ENCODE measurements at places on chromosomes 3 and 15. TPM values are rescaled to one million over a fixed set of nuclear protein-coding genes. Genes with fewer than 3 reads are reported as not detected.

CYP19A1 gene
- total RNA-seq, result 0.75 TPM

MELTF gene
- 24.0 TPM for total RNA-seq

ALDH1L1 gene
- total RNA-seq, result not detected

GOLGA8R gene
- total RNA-seq, result 1.6 TPM

XIRP1 gene
- total RNA-seq, result 1.1 TPM

HDC gene
- total RNA-seq, result not detected

KLHL18 gene
- total RNA-seq, result 49.3 TPM

RTP1 gene
- total RNA-seq, result not detected

GOLGA8G gene
- total RNA-seq, result not detected

SLC22A13 gene
- total RNA-seq, result 0.72 TPM

GRCh38 chr15:70378126-70379031 lies 280.7 kb upstream of the TLE3 start:
- H3K27ac ChIP-seq, result no peak overlapping the region
- no peak for DNase-seq
- H3K27me3 ChIP-seq, result peaks cover 13% of the 10 kb centered on the region
- peaks cover 13% of the 10 kb centered on the region for H3K4me1 ChIP-seq

DNA sequence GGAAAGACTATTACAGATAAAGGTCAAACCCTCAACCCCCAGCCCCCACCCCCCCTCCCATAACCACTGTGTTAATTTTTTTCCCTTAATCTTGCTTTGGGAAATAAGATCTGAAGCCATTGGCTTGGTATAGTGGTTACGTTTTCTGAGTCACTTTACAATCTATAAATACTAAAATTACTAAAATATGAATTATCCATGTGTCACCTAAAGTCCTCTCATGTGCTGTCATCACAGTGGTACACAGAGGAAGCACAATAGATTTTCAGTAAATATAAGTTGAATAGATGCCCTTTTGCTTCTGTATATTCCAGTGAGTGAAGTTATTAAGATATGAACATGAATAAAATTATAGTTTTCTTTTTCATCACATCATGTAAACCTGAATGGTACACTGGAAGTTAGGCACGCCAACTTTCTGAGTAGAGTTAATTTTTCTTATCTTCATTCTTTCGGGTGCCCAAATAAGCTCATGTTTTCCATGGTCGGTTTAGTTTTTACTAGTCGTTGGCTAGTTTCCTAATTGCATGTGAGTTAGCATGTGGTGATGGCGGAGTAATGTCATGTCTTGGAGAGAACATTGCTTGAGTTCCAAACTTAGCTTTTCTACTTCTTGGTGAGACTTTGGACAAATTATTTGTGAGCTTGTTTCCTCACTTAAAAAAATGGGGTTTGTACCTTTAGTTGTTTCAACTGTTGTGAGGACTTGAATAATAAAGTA lies 11.5 kb downstream of the PPP4R2 start:
- no peak for DNase-seq
- peaks cover 8% of the 10 kb centered on the region for H3K36me3 ChIP-seq
- no peak overlapping the region for H3K4me3 ChIP-seq
- H3K27ac ChIP-seq, result no peak overlapping the region

DNA sequence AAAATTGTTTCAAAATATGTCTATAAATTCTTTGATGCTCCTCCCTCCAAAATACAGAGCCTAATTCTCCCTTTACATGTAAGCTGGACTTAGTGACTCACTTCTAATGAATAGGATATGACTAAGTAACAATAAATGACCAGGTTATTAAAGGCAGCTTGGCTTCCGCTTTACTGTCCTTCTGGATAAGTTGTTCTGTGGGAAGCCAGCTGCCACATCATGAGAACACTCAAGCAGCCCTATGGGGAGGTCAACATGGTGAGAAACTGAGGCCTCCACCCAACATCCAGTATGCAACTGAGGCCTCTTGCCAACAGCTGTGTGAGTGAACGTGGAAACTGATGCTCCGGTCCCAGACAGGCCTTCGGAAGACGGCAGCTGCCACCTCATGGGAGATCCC lies 247.3 kb upstream of the CHRM5 start:
- peak; percentile 79 for DNase-seq
- peak overlapping the region; percentile 56 for H3K27ac ChIP-seq
- peaks cover 11% of the 10 kb centered on the region for H3K4me1 ChIP-seq
- H3K36me3 ChIP-seq, result no peaks in the 10 kb centered on the region
- H3K27me3 ChIP-seq, result no peaks in the 10 kb centered on the region

DNA sequence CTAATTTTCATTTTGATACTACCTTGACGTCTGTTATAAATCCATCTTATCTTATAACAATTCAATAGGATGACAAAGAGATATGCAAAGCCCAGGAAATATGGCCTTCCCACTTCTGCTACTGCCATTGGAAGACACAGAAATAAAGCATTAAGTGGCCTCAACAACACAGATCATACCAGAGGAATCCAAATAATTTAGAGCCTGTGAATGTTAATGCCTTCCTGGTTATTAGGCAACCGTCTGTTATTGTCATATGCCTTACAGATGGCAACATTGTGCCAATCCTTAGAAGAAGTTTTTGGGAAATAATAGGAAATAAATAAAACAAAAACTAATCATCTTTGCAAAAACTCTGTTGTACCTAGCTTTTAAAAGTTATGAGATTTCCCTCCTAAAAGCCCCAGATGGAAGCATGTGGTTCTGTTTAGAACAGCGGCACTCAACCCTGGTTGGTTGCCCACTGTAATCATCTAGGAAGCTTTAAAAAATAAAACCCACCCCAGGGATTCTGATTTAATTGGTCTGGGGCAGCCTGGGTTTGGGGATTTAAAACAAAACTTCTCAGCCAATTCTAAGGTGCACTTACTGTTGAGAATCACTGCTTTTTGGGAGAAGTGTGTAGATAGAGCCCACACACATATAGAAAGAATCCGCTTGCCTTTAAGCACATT lies 704.8 kb upstream of the CFAP20DC start:
- no peak for DNase-seq
- H3K27me3 ChIP-seq, result no peaks in the 10 kb centered on the region
- no peaks in the 10 kb centered on the region for H3K36me3 ChIP-seq
- H3K4me1 ChIP-seq, result no peaks in the 10 kb centered on the region
- no peak overlapping the region for H3K27ac ChIP-seq

GRCh38 chr15:31371520-31372240 lies 45.0 kb downstream of the KLF13 start:
- no peaks in the 10 kb centered on the region for H3K36me3 ChIP-seq
- no peaks in the 10 kb centered on the region for H3K27me3 ChIP-seq
- no peak overlapping the region for H3K27ac ChIP-seq
- no peak overlapping the region for H3K4me3 ChIP-seq
- H3K4me1 ChIP-seq, result peaks cover 6% of the 10 kb centered on the region
- DNase-seq, result no peak

GRCh38 chr15:61025308-61025707 lies 203.8 kb downstream of the RORA start:
- no peaks in the 10 kb centered on the region for H3K36me3 ChIP-seq
- no peaks in the 10 kb centered on the region for H3K27me3 ChIP-seq
- no peaks in the 10 kb centered on the region for H3K4me1 ChIP-seq
- H3K27ac ChIP-seq, result no peak overlapping the region

- H3K27me3 ChIP-seq, result no peaks in the 10 kb centered on the region
- no peak overlapping the region for H3K4me3 ChIP-seq
- no peaks in the 10 kb centered on the region for H3K4me1 ChIP-seq
- H3K36me3 ChIP-seq, result no peaks in the 10 kb centered on the region
These were observed 236.9 kb upstream of the IL12A start for GRCh38 chr3:159751752-159752151.

- H3K4me1 ChIP-seq, result peaks cover 65% of the 10 kb centered on the region
- H3K27me3 ChIP-seq, result no peaks in the 10 kb centered on the region
- no peak overlapping the region for H3K27ac ChIP-seq
- no peaks in the 10 kb centered on the region for H3K36me3 ChIP-seq
- no peak for DNase-seq
These were observed 132.3 kb downstream of the PGPEP1L start for GRCh38 chr15:98875309-98875708.

- no peak overlapping the region for H3K4me3 ChIP-seq
- peaks cover 6% of the 10 kb centered on the region for H3K4me1 ChIP-seq
- DNase-seq, result no peak
These were observed 63.7 kb downstream of the SLC7A14 start for GRCh38 chr3:170522201-170522600.

- peak; percentile 13 for DNase-seq
- H3K36me3 ChIP-seq, result no peaks in the 10 kb centered on the region
- H3K4me3 ChIP-seq, result no peak overlapping the region
- H3K27ac ChIP-seq, result no peak overlapping the region
- no peaks in the 10 kb centered on the region for H3K27me3 ChIP-seq
These were observed 102.0 kb upstream of the MYRIP start for GRCh38 chr3:39707314-39707909.

DNA sequence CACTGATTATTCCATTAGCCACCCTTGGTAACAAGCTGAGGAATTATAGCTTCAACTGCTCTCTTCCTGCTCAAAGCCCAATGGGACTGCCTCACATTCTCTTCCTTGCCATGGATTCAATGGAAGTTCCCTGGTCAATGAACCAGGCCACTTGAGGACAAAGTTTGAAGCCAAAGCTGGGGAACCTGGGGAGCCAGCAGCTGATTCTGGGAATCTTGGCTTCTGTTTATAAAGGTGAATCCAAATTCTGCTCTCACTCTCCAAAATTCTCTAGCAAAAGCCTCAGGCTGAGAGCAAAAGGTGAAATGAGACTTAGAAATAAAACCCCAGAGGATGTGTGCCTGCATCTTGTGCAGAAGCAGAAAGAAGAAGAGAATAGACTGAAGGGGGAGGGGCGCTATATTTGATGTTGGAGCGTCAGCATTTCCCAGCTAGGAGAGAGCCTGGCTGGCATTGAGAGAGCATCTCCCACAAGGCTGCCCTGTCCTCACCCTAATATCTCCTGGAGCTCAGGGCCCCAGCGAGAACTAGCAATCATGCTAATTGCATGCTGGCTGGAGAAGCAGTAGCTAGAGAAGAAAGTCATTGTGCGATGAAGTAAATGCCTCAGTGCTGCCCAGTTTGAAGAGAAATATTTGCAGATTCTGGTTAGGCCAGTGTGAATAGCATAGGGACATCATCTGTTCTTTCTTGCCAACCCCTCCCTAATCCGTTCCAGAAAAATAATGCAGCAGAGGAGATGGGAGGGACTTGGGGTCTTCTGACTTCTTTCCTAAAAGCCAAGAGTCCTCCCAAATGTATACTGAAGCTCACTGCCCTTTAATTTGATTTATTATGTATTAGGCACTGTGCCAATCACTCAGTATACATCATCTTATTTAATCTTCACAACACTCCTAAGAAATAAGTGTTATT lies 34.9 kb upstream of the GAP43 start:
- no peak overlapping the region for H3K27ac ChIP-seq
- no peaks in the 10 kb centered on the region for H3K27me3 ChIP-seq
- no peak for DNase-seq
- H3K36me3 ChIP-seq, result no peaks in the 10 kb centered on the region

DNA sequence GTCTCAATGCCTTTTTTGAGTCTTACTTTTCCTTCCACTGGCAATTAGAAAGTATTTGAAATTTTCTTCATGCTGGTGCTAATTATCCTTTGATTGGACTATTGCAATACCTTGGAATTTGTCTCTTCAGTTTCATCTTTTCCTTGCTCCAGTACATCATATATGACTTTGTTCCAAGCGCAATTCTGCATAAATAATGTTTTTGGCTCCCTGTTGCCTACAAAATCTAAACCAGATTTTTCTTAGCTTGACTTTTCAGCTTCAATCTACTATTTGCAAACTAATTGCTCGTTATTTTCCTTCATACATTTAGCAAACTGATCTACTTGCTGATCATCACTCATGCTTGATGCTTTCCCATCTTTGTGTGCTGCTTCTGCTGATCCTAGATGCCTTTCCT lies 230.8 kb upstream of the GPR149 start:
- no peaks in the 10 kb centered on the region for H3K4me1 ChIP-seq
- no peaks in the 10 kb centered on the region for H3K36me3 ChIP-seq
- H3K27ac ChIP-seq, result no peak overlapping the region

DNA sequence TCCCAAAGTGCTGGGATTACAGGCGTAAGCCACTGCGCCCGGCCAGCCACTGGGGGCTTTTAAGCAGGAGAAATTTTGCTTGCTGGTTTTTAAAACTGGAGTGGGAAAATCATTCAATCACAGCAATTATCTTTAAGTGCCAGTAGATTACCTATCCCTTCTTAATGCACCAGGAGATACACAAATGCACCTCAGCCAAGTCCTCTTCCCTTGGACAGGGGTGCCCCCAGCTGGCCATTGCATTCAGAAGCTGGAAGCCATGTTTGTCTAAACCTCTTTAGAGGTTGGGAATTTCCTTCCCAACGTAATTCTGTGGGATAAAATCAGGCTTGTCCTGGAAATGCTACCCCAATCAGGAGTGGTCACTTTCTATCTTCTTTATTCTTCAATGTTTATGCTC lies 26.6 kb downstream of the MIX23 start:
- H3K27ac ChIP-seq, result no peak overlapping the region
- H3K36me3 ChIP-seq, result peaks cover 4% of the 10 kb centered on the region
- DNase-seq, result peak; percentile 9
- no peaks in the 10 kb centered on the region for H3K27me3 ChIP-seq
- no peak overlapping the region for H3K4me3 ChIP-seq

GRCh38 chr3:45579251-45579650 lies 15.3 kb upstream of the LIMD1 start:
- no peaks in the 10 kb centered on the region for H3K27me3 ChIP-seq
- H3K36me3 ChIP-seq, result no peaks in the 10 kb centered on the region
- no peak overlapping the region for H3K27ac ChIP-seq
- DNase-seq, result no peak

- no peaks in the 10 kb centered on the region for H3K27me3 ChIP-seq
- no peaks in the 10 kb centered on the region for H3K36me3 ChIP-seq
- no peak overlapping the region for H3K4me3 ChIP-seq
- H3K27ac ChIP-seq, result peak overlapping the region; percentile 90
- H3K4me1 ChIP-seq, result peaks cover 18% of the 10 kb centered on the region
These were observed 545.0 kb downstream of the ZPLD1 start for GRCh38 chr3:102979682-102980354.

- no peaks in the 10 kb centered on the region for H3K36me3 ChIP-seq
- H3K27ac ChIP-seq, result no peak overlapping the region
- H3K27me3 ChIP-seq, result no peaks in the 10 kb centered on the region
- H3K4me3 ChIP-seq, result no peak overlapping the region
- peaks cover 2% of the 10 kb centered on the region for H3K4me1 ChIP-seq
These were observed 218.9 kb downstream of the PDZRN3 start for GRCh38 chr3:73405853-73406252.

GRCh38 chr15:90367576-90367975 lies 15.5 kb downstream of the ZNF774 start:
- H3K4me3 ChIP-seq, result no peak overlapping the region
- H3K27me3 ChIP-seq, result no peaks in the 10 kb centered on the region
- peaks cover 22% of the 10 kb centered on the region for H3K4me1 ChIP-seq
- H3K36me3 ChIP-seq, result no peaks in the 10 kb centered on the region

DNA sequence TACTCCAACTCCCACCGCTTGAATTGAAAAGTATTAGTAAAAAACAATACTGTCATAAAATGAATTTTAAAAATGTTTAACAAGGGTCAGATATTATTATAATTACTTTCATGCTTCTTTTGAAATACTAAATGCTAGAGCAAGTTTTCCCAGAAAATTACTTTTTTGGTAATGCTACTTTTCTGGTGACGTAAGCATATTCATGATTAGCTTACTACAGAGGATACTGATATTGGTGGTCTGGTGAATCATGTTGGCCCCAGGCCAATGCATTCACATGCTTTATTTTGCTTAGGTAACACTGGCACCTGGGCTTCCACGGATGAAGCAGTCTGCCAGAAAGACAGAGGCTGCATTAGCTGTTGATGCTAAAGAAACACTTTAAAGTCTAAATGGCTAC lies 12.4 kb downstream of the SPATA16 start:
- DNase-seq, result no peak
- H3K36me3 ChIP-seq, result no peaks in the 10 kb centered on the region
- H3K27me3 ChIP-seq, result no peaks in the 10 kb centered on the region
- no peak overlapping the region for H3K4me3 ChIP-seq

Measured in astrocyte (in vitro differentiated cells and primary cell).